ENCODE measurements at places on chromosomes 5 and 9.

GRCh38 chr5:74632947-74633356 lies 7.6 kb downstream of the ENC1 start:
- no peak for DNase-seq

DNA sequence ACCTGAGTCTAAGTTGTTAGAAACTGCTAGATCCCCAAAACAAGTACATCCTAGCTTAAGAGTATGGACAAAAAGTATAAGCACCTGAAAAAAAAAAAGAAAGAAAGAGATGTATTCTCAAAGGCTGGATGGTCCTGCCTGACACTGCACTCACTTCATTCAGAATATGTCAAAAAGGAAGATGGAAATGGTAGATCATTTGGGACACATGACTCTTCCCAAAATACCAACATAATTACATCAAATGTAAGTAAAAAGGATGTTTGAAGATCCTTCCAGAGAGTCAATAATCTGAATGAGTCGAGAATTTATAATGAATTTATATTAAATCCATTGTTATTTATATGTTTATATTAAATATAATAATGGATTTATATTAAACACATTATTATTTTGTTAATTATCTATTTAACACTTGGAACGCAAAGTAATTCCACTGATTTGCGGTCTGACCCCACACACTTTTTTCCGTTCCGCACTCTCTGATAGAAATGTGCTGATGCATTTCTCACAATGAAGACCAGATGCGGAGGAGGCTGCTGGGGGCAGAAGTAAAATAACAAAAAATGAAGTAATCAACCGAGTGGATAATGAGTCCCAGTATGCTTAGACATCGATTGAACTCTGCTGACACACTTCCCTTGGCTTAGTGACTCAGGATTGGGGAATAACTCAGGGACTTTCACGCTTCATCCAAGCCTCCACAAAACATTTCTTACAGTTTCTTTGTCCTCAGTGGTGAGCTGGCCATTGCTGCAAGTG lies 201.2 kb downstream of the ADAMTS12 start:
- DNase-seq, result no peak

- DNase-seq, result no peak
These were observed 74.1 kb upstream of the SH3PXD2B start for GRCh38 chr5:172528440-172528839.

DNA sequence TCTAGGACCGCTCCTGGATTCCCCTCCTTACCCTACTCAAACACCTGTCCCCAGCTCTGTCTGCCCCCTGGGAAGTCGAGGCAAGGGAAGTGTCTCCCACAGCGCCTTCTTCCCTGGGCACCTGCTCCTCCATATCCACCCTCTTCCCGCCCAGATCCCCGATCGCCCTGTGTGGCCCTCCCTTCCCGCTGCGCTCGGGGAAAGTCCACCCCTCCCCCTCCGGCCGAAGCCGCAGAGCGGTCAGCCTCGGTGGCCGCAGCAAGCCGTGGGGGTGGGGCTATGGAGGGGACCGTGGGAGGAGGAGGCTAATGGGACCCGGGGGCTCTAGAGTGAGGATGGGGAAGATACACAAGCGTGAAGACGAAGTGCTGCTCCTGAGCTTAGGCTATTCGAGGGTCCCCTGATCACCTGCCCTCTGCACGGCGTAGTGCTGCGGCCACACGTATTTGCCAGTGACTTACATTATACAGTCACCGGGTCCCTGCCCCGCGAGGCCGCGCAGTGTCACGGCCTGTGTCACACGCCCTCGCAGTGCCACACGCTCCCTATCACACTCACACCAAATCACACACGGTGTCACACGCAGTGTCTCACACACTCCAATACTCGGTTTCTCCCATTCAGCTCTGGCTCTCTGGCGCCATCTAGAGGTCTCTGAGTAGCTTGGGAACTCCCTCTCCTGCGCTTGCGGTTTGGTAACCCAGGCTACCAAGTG lies 658 bp upstream of the PCDH1 start:
- DNase-seq, result peak; percentile 81

DNA sequence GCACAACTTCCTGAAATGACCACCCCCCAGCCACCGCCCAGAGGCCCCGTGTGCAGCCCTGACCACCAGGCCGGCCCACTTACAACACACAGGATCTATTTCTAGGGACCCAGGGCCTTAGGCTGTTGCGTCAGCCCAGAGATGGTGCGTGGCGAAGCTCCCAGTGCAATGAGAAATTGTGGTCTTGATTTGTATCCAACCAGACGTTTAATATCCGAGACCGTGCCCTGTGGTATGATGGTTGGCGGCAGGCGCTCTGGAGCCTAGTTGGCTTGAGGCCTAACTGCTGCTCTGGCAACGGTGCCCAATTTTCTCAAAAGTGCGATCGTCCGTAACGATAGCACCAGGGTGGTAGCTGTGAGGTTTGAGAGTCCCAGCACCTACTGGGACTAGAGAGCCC lies 32.6 kb upstream of the SLC6A19 start:
- no peak for DNase-seq

- no peak for DNase-seq
These were observed 73.2 kb upstream of the PHYKPL start for GRCh38 chr5:178305801-178306200.

DNA sequence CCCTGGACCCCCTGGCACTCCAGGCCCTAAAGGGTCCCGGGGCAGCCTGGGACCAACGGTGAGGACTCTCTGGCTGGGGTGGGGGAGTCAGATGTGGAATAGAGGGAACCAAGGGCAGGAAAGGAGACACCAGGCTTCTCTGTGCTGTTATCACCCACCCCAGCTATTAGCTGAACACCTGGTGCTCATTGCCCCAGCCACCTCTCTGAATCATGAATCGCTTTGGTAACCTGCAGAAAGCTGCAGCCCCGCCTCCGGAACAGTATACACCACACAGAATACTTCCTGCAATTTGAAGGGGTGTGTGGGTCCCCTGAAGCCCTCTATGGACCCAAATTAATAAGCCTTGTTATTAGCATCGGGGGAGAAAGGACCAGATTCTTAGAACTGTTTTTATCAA lies 40.4 kb upstream of the ORM1 start:
- no peak for DNase-seq

- DNase-seq, result peak; percentile 66
These were observed 99.4 kb downstream of the C5orf15 start for GRCh38 chr5:133868946-133869518.

DNA sequence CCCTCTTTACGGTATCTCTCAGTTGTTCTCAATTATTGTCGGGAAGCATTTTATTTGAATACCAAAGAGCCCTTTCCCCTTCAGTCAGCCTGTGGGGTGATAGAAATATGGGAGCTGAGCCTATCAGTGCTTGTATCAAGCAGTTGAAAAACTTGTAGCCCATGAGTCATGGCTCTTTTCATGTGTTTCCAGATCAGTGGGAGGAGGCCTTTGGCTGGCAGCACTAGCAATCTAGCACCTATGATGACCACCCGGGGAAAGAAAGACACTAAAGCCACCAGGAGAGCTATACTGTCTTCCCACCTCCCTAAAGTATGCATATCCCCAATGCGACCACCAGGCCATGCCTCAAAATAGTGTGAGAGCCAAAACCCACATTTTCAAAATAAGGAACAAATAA lies 696.9 kb upstream of the C9orf72 start:
- no peak for DNase-seq

DNA sequence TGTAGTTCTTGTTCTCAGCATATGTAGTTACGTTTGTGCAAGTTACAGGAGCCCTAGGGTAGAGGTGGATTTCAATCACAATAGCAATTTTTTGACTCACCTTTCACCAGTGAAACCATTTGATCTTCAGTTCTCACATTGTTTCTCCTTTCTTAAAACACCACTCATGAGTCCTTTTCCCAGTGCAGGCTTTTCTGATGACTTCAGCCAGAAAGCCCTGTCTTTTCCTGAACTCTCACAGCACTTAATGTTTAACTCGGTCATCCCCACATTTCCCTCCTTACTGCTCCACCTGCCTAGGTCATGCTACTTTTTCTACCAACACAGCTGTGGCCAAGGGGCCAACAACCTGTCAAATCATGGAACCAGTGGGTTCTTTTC lies 37.9 kb downstream of the ARHGEF28 start:
- no peak for DNase-seq

GRCh38 chr9:116496167-116496566 lies 190.9 kb upstream of the TRIM32 start:
- DNase-seq, result no peak

DNA sequence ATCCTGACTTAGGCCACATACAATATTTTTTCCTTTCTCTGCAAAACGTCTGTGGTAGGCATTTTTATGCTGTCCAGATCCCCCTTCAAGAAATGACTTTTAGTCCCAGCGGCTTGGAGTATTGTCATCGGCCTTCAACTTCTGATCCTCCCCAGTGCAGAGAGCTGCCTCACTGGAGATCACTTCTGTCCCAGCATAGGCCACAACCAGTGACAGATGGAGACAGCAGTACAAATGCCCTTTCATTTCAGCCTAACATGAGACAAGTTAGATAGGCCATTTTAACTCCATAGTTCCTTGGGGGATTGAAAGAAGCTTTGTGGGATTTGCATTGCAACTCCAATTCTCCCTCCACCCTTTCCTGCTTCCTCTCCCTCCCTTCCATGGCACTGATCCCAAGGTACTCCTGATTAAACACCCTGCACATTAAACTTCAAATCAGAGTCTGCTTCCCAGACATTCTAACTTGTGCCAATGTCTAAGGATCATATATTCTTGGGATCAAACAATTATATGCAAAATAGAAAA lies 3.2 kb upstream of the MAMDC2 start:
- no peak for DNase-seq

- no peak for DNase-seq
These were observed 26.4 kb upstream of the UGT3A1 start for GRCh38 chr5:36017622-36018021.

DNA sequence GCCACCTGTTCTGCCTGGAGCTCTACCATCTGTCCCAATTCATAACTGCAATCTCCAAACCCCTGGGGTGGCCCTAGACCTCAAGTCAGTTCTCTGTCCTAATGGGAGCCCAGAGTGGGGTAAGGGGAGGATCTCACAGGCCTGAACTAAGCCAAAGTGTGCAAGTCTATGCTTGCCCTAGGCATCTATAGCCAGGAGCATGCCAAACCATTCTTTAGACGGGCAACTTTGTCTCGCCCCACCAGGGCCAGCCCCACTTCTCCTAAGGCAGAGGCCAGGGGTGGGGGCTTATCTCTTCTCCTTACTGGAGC lies 3.3 kb downstream of the ACSL6 start:
- no peak for DNase-seq

DNA sequence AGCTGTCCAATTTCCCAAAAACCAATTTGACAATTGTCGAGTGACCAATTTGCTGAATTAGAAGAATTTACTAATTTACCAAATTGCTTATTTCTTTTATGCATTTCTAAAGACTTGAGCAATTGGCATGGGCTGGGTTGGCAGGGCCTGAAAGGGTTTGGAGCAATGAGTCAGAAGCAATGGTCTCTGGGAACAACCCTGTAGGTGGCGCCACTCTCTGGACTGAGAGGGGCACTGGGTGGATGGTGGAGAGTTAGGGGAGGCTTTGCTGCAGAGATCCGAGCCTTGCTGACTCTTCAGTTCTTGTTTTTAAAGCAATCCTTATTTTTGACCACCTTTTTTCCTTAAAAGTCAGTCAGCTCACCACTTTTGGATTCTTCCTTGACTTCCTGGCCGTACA lies 71.5 kb upstream of the RPS23 start:
- no peak for DNase-seq

DNA sequence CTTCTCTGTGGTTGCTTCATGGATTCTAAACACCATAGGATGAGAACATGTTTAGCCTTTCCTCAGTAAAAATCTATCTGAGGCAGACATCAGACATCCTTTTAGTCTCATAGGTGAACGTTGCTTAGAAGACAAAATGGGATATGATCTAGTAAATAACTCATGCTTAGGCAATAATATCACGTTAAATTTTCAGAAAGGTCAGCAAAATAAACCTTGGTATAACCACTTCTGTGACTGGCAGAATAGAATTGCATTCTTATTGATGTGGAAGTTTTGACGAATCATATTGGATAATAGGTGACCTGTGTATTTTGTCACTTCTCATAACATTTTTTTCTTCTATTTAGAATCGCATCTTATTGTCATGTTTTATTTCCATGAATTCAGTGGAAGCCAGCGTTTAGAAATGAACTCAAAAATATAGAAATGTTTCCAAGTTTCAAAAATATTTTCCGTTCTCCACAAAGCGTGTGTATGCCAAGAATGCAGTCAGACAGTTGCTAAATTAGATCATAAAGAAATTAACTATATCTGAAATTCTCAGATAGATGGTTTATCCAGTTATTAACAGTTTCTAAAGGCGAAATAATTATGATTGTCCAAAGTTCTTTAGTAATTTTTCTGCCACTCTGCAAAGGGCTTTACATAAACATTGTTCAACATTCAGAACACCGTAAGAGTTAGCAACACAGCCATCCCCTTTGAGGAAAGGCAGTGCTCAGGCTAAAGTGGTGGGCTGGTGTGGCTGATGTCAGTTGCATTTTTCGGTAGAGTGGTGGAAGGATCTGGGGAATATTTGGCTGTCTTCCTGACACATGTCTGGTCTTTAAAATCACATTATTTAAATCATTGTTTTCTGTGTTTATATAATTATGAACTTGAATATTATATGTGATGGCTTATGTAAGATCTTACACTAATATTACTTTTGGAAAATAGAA lies 827.2 kb downstream of the MTRR start:
- no peak for DNase-seq

- no peak for DNase-seq
These were observed 71.0 kb upstream of the MOCS2 start for GRCh38 chr5:53180538-53180937.

GRCh38 chr9:88559661-88560060 lies 24.7 kb downstream of the NXNL2 start:
- DNase-seq, result no peak

DNA sequence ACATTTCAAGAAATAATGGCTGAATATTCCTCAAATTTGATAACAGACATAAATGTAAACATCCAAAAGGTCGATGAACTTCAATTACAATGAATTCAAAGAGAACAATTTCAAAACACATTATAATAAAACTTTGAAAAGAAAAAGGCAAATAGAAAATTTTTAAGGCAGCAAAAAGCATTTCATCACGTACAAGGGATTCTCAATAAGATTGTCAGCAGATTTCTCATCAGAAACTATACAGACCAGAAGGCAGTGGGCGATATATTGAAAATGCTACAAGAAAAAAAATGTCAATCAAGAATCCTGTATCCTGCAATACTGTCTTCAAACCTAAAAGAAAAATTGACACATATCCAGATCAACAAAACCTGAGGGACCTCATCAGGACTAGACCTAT lies 62.0 kb downstream of the EDIL3 start:
- no peak for DNase-seq

DNA sequence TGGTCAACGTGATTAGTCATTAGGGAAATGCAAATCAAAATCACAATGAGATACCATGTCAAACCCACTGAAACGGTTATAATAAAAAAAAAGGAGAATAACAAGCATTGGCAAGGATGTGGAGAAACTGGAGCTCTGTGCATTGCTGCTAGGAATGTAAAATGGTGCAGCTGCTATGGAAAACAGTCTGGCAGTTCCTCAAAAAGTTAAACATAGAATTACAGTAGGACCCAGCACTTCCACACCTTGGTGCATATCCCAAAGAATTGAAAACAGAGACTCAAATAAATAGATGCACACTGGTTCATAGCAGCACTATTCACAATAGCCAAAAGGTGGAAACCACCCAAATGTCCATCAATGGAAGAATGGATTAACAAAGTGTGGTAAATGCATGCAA lies 201.5 kb upstream of the TUT7 start:
- DNase-seq, result no peak
